ENCODE measurements at places on chromosomes 7 and 10.

DNA sequence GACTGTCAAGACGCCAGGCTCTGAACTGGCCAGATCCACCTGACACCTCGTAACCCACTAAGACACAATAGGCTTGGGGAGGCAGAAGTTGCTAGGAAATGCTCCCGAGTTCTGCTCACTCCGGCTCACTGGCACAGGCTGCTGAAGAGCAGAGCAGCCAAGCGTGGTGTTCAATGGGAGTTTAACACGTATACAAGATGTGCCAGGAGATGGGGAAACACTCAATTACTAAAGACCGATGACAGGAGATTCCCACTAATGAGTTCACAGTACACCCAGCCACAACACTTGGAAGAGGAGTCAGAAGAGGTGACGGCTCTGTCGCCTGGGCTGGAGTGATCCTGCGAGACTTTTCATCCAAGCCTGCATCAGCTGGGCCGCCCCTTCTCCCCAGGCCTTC, 303.4 kb downstream of the GFRA1 start:
- no peak for DNase-seq

DNA sequence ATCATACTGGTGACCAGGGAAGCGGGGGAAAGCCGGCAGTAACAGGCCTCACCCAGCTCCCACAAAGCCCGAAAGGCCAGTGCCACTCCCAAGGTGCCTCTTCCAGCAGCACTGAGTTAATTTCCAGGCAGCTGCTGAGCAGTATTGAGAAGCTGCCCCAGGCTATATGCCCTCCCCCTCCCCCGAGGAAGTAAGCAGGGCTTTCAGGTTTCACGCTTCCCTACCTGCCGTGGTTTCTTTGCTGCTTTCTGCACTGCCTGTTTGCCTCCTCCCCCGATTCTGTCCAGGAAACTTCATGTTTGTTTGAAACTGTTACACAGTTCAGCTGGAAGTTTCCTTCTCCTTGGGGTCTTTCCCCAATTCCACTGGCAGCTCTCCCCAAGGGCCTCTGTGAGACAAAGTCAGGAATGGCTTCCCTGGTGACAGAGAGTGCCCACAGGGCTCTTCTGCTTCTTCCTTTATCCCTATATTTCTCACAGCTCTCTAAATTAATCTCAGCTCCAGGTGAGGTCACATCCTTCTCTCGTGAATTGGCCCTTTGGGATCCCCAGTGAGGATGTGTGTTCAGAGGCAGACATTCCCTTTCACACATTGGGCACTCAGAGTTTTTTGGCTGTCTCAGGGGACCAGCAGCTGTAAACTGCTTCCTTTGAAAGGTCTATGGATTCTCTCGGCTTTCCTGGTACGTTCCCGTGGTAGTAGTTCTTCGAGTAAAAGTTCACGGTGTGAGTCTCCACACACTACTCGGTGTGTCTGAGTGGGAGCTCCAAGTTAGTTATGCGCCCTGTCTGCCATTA, 19.4 kb downstream of the C1GALT1 start:
- DNase-seq, result peak; percentile 83

DNA sequence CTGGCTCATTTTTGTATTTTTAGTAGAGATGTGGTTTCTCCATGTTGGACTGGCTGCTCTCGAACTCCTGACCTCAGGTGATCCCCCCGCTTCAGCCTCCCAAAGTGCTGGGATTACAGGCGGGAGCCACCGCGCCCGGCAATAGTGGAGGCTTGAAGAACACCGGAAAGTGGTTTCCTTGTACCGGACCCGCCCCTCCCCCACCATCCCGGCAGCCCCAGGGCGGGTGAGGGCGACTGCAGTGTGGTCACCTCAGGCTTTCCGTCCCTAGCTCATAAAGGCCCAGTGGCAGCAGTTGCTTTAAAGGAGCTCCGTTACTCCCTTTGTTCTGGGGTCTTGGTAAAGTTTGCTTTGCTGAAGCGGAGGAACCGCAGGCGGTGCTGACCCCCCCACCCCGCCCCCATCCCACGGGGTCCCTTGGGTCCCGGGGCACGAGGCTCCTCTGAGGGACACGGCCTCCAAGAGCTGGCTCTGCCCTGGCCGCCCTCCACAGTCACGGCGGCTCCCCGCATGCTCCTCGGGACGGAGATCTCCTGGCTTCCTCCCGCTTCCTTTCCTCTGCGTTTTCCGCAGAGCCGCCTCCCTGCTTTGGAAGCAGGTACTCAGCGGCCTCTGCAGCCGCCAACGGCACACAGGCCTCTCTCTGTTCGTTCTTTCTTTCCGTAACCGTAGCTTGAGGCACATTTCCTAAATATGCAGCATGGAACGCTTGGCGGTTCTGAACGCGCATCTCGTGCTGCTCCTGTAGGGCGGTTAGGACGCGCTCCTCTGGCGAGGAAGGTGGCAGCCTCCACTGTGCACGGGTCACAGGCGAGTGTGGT, 77.3 kb downstream of the DNAJB6 start:
- DNase-seq, result no peak

DNA sequence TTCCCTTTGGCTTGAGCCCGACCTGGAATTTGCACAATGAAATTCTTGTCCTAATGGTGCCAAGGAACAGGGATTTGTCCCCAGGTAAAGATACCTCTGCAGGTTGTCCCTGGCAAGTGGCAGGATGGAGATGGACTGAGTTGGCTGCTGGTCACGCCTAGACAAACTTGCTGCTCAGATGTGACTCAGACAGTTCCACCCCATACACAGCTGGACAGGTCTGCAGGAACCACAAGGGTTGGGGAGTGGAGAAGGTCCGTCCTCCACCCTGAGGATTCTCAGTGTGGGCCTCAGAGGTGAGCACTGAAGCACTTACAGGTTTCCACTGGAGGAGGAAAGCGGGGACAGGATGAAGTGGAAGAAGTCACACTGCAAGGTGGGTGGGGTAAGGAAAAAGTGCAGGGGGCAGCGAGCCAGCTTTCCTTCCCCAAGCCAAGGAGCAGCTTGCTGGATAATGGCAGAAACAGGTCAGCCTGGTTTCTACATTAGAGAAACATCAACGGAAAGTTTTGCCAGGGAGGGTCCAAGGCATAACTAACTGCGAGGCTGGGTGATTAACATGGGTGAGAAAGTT, 20.5 kb downstream of the ITPRIP start:
- no peak for DNase-seq

GRCh38 chr10:45526309-45526905, 146.2 kb downstream of the ZFAND4 start:
- no peak for DNase-seq

- DNase-seq, result no peak
These were observed 109.7 kb downstream of the ELMO1 start for GRCh38 chr7:37338966-37339365.

GRCh38 chr7:138945154-138945553, 36.0 kb downstream of the KIAA1549 start:
- DNase-seq, result no peak

DNA sequence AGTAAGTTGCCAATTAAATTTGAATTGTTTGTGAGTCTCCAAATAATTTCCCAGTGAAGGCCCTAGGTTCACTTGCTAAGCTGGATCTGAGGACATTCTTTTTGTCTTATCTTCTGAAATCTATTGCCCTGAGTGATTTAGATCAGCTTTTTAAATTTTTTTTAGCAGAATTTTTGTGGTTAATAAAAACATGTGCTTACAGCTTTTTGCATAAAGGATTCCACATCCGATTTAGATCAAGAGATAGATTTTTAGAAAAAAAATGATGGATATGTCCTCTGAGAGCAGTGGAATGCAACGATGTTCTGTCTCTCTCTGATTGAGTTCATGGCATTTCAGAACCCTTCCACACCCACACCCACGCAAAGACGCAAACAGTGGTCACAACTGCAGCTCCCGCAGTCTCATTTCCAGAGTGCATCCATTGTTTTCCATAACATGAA, 358.8 kb downstream of the SUGCT start:
- DNase-seq, result no peak

DNA sequence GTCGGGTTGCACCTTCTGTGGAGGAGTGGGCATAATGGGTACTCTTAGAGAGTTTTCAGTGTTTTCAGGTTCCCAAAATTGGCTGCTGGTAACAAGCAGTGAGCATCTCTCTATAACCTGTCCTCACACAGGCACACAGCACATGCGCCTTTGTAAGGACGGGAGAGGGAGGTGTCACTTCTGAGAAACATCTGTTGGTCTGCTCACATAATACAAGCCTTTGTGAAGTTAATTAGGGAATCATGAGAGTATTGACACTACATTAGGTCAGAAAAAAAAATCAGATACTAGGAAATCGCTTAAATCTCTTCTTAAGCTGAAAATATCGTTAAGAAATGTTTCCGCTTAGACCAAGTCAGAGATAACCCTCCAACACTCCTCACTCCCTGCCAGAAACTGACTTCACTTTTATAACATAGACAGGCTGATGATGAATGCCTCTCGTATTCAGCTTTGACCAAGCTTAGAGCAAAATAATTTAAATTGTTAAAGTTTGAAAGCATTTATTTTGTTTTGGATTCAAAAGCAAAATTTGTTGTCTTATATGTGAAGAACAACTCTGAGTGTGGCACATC, 769.7 kb downstream of the TNS3 start:
- no peak for DNase-seq

DNA sequence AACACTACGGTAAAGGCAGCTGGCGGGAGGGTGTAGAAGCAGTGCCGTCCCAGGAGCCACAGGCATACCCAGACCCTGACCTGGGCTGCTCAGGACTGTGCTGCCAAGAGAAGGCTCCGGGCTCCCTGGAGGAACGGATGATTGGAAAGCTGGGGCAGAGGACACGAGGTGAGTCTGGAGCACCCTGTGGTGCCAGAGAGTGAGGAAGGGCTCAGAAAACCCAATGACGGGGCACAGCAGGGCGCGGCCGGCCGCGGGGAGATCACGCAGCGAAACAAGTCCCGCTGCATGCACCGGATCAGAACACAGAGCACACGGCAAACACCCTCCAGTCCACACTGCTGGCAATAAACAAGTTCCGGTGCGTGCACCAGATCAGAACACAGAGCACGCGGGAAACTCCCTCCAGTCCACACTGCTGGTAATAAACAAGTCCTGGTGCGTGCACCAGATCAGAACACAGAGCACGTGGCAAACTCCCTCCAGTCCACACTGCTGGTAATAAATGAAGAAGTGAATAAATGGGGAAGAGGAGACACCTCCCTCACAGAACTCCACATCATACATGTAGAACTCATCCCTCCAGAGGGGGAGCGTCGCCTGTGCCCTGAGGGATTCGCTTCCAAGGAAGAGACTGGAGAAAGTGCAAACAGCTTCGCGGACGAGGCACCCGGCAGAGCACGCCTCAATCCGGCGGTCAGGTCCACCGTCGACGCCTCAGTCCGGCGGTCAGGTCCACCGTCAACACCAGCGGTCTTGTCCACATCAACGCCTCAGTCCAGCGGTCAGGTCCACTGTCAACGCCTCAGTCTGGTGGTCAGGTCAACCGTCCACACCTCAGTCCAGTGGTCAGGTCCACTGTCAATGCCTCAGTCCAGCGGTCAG, 265.0 kb downstream of the MAD1L1 start:
- DNase-seq, result no peak

DNA sequence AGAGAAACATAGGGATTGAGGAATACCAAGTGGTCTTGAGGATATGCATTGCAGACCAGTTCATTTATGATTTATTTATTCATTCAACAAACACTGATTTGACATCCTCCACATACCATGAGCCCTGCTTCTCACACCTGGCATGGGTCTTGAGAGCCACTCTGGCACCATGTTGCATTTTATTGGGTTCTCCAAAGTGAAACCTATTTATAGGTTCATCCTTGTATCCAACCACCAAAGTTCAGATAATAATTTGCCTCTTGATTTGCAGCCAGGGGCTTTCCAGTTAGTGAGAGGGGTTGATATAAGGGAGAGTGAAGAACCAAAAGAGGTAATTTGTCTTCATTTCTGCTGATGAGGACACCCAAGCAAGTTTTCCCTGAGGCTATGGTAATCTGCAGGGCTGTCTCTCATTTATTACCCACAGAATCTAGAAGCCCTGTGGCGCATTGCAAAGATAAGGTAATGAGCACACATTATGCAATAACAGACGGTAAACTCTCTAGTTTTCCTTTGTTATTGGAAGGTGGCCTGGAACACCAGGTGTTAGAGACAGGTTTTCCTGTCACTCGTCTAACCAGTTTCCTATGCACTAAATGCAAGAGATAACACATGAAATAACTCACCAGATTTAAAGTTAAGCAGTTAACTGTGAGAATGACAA, 28.8 kb upstream of the ICA1 start:
- no peak for DNase-seq

GRCh38 chr10:130110246-130111112, at the start of gene C10orf143:
Gene C10orf143 (minus strand): TSS chr10:130110830. CDS start chr10:130110772, 58 bp downstream.
- peak; percentile 98 for DNase-seq

- DNase-seq, result no peak
These were observed 49.1 kb upstream of the GLCCI1 start for GRCh38 chr7:7919449-7919945.

GRCh38 chr7:6244021-6244420, 28.4 kb downstream of the CYTH3 start:
- no peak for DNase-seq

- DNase-seq, result no peak
These were observed 302.4 kb downstream of the PTEN start for GRCh38 chr10:88165849-88166271.
